Renal pelvis (tissue), 12 donors: ENCODE measurements at places on chromosomes 16 and 17. TPM values are rescaled to one million over a fixed set of nuclear protein-coding genes. Genes with fewer than 3 reads are reported as not detected.

Gene CAPNS2
- polyA plus RNA-seq: not detected

Gene CCL17
- polyA plus RNA-seq: not detected

Gene C17orf107
- 2.1 TPM for polyA plus RNA-seq

Gene VMO1
- polyA plus RNA-seq: 0.65 TPM

Gene RASD1
- 0.92 TPM for polyA plus RNA-seq

Gene OTOP2
- not detected for polyA plus RNA-seq

Gene PMFBP1
- 6.6 TPM for polyA plus RNA-seq

Gene PHKG2
- 40.7 TPM for polyA plus RNA-seq

Gene MYO15B
- 130 TPM for polyA plus RNA-seq

Gene MON1B
- 33.8 TPM for polyA plus RNA-seq

Gene GRB7
- 53.2 TPM for polyA plus RNA-seq

Gene MT1A
- not detected for polyA plus RNA-seq

Gene SYCE1L
- 5.6 TPM for polyA plus RNA-seq

Gene TBC1D28
- polyA plus RNA-seq: not detected

Gene MYH8
- 0.64 TPM for polyA plus RNA-seq

Gene RCVRN
- 0.21 TPM for polyA plus RNA-seq

Gene CCDC102A
- polyA plus RNA-seq: 15.3 TPM

Gene C17orf113
- 3.8 TPM for polyA plus RNA-seq

Gene AOC3
- 5.4 TPM for polyA plus RNA-seq

Gene KCNAB3
- polyA plus RNA-seq: 10.6 TPM

Gene KDM6B
- 26.2 TPM for polyA plus RNA-seq

Gene WNT9B
- polyA plus RNA-seq: 7.8 TPM

Gene MYH1
- 0.03 TPM for polyA plus RNA-seq

Gene EME1
- polyA plus RNA-seq: 11.9 TPM

Gene IKZF3
- 0.30 TPM for polyA plus RNA-seq

Gene SLC47A2
- polyA plus RNA-seq: 10.2 TPM

Gene TUBD1
- 24.2 TPM for polyA plus RNA-seq

Gene PRAC2
- polyA plus RNA-seq: not detected

Gene TMIGD1
- polyA plus RNA-seq: 0.56 TPM

Gene NRN1L
- 0.98 TPM for polyA plus RNA-seq

Gene CPHXL2
- not detected for polyA plus RNA-seq

Gene CCL22
- polyA plus RNA-seq: 0.13 TPM

Gene GLP2R
- polyA plus RNA-seq: not detected

Gene SLC16A11
- 0.67 TPM for polyA plus RNA-seq

Gene RPH3AL
- polyA plus RNA-seq: 29.5 TPM

Gene MAPK7
- polyA plus RNA-seq: 25.0 TPM

Gene ZNF747
- 11.3 TPM for polyA plus RNA-seq

Gene BTBD17
- polyA plus RNA-seq: 0.47 TPM

Gene CRYM
- polyA plus RNA-seq: 10.8 TPM

Gene GHDC
- 19.3 TPM for polyA plus RNA-seq

Gene ABCC11
- 0.53 TPM for polyA plus RNA-seq

Gene GAST
- polyA plus RNA-seq: not detected
